ENCODE measurements at places on chromosomes 2 and 18.

GRCh38 chr18:73544032-73544431 lies 603.6 kb downstream of the FBXO15 start:
- no peak for DNase-seq

- no peak for DNase-seq
These were observed 23.7 kb downstream of the BABAM2 start for GRCh38 chr2:27914041-27914804.

DNA sequence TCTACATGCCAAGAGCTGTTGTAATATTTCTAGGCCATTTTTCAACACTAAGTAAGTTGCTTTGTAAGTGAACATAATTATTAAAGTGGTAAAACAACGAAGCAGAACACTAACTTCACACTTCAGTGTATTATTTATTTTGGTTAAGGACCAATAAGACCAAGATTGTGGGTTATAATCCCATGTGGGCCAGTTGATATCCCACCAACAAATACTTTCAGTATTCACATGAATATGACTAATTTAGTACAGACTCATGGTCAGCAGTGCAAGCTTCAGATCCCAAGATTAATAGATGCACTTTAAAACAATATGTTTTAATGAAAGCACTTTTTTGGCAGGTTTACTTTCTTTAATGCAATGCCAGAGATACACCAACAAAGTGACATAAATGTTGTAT lies 154.3 kb downstream of the LCLAT1 start:
- no peak for DNase-seq

- no peak for DNase-seq
These were observed 23.7 kb downstream of the COL6A3 start for GRCh38 chr2:237390235-237390634.

DNA sequence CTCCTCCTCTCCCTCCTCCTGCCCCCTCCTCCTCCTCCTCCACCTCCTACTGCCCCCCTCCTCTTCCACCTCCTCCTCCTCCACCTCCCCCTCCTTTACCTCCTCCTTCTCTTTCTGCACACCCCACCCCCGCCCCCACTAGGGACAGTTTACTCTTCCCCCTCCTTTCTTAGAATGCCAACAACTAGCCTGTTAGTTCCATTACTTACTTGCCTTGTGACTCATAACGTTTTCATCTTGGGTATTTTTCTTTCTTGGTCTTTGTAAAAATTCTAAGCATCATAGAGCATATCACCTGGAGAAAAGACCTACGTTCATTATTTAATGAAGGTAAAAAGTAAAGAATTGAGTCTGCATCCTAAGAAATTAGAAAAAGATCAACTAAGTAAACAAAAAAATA lies 165.3 kb downstream of the NEDD4L start:
- no peak for DNase-seq

GRCh38 chr2:99780276-99780675 lies 290.5 kb upstream of the REV1 start:
- no peak for DNase-seq
